NCI-H1930 (cell line): ENCODE measurements at places on chromosomes 7 and 10.
A peak's percentile ranks its signal among the peaks of the same experiment; 100 is the strongest.

GRCh38 chr10:5604961-5605360 lies 61.4 kb downstream of the ASB13 start:
- no peak for DNase-seq

DNA sequence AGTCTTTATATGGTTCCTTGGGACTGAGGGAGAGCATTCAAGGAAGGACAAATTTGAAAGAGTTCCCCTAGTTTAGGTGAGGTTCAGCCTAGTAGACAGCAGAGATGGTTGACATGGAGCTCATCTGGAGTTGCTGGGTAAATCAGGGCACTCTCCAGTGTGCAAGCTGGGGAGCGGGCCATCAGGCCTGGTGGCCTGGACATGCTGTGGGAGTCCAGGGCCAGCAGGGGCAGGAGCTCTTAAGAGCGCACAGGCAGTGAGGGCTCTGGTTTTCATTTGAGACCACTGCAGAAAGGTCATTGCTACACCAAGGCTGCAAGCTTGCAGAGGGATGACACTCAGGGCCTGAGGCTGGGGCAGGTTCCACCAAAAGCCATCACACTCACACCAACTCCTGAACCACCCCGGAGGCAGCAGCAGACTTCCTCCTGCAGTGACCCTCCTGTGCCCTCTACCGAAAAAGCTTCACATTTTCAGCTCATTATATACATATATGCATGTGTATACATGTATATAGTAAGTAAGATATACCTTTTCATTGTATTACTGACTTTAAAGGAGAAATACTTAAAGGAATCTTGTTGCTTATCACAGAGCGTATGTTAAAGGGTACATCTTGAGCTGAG lies 39.5 kb downstream of the STEAP1B start:
- DNase-seq: no peak

GRCh38 chr7:129530795-129531391 lies 28.6 kb downstream of the SMKR1 start:
- no peak for DNase-seq

DNA sequence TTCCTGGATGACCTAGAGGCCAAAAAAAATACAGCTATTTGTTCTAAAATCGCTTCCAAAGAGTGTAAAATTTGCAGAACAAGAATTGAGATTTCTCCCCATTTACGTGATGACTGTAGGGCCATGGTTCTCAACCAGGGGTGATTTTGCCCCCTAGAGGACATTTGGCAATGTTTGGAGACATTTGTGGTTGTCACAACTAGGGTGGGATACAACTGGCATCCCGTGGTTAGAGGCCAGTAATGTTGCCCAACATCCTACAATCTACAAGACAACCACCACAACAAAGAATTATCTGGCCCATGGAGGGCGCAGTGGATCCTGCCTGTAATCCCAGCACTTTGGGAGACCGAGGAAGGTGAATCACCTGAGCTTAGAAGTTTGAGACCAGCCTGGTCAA lies 22.8 kb upstream of the MALSU1 start:
- no peak for DNase-seq

DNA sequence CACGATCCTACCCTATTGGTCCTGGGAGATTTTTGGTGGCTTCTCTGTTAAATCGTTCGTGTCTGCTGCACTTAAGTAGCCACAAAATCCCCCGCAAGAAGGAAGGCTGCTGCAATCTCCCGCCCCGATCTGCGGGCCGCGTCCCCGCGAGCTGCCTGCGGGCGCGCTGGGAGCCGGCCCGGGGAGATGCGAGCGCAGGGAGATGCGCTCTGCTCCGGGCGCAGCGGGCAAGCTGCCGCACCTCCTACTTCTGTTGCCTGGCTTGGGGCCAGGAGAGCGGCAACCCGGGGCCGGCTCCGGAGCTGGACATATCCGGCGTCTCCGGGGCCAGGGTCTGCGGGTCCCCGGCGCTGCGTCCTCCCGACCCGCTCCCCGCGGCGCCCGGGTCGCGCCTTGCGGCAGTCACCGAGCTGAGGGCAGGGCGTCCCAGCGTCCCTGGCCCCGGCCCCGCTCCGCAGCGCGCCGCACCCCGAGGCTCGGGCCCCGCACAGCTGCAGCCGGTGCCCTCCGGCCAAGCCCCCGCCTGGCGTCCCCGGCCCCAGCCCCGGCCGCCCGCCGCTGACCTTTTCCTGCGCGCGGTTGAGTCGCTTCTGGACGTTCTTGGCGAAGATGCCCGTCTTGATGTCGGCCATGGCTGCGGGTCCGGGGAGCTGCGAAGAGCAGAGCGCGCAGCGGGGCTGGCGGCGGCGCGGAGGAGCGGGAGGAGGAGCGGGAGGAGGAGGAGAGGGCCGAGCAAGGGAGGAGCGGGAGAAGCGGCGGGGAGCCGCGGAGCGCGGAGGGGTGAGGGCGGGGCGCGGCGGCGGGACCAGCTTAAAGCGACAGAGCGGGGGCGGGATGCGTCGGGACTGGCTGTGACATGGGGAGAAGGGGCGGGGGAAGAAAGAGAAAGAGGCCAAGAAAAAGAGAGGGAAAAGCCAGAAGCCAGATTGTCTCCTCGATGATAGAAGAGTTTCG lies at the start of gene AMPH:
AMPH (minus strand) TSS at position 654 of the 954 bp plus-strand sequence; CDS start at position 632, 22 bp downstream.
- peak; percentile 5 for DNase-seq

- DNase-seq: no peak
Observed at GRCh38 chr7:138195151-138195571, 118.9 kb downstream of the AKR1D1 start.

GRCh38 chr10:132452651-132453469 lies 55.9 kb downstream of the PWWP2B start:
- DNase-seq: peak; percentile 55

- no peak for DNase-seq
Observed at GRCh38 chr7:54560723-54561122, 18.5 kb downstream of the VSTM2A start.

DNA sequence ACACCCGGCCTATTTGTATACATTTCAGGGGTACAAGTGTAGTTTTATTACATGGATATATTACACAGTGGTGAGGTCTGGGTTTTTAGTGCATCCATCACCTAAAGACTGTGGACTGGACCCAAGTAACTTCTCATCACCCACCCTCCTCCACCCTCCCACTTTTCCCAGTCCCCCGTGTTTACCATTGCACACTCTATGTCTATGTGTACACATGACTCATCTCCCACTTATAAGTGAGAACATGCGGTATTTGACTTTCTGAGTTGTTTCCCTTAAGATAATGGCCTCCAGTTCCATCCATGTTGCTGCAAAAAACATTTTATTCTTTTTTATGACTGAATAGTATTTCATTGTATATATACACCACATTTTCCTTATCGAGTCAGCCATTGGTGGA lies 98.9 kb upstream of the WAC start:
- DNase-seq: no peak

DNA sequence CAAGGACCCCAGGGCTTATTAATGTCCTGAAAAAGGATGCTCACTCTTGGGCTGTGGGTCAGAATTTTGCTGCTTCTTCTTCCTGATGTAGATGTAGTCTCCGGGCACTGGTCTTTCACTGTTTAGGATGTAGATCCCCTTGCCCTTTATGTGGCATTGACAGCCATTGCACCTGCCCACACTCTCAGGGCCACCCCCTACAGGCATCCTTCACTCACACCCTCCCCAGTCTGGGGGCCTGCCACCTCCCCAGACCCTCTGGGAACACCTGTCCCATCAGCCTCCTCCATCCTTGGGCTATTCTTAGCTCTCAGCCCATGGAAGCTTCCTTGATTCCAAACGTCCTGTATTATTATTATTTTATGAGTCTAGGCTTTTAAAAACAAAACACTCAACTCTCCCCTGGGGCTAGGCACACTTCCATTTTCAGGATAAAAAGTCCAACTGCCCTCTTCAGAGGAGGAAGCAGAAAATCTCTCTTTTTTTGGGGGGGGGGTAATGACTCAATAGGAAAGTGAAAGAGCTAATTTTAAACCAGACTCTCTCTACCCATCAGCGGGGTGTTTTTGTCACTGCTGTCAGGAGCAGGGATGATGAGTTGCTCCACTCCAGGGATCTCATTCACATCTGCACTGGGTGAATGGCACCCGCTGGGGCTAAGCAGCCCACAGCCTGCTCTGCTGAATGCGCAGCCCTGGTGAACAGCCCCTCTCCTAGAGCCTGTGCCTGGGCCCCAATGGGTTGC lies 11.5 kb upstream of the KLRG2 start:
- DNase-seq: no peak

- DNase-seq: no peak
Observed at GRCh38 chr7:141956084-141956483, 9.3 kb upstream of the CLEC5A start.

DNA sequence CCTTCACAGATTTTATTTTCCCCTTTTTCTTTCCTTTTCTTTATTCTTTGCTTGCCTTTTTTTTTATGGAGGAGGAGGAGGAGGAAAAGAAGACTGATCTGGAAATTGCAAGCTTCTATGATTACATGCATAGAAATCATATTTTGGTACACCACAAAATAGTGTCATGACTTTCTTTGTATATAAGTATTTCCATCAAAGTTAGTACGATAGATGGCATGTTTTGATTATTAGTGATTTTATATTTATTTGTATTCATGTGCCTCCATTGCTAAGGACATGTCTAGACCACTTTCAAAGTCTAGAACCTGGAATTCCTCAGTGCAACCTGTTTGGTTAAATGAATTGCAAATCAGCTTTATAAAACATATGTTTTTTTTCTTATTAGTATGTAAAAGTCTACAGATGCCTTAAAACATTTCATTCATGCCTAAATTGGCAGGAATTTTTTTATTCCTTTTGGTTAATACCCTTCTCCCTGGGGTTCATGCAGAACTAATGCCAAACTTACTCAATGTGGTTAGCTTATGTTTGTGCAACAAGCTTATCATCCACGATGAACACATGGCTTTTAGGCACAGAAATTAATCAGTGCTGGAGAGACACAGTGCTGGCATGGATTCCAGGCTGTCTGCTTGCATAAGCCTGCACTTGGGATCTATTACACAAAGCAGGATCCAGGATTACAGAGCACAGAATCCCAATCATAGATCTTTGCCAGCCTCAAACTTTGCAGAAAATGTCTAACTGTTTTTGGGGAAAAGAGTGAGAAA lies 213.1 kb downstream of the CHRM2 start:
- no peak for DNase-seq

GRCh38 chr10:122648599-122649428 lies 50.8 kb downstream of the C10orf120 start:
- peak; percentile 29 for DNase-seq

DNA sequence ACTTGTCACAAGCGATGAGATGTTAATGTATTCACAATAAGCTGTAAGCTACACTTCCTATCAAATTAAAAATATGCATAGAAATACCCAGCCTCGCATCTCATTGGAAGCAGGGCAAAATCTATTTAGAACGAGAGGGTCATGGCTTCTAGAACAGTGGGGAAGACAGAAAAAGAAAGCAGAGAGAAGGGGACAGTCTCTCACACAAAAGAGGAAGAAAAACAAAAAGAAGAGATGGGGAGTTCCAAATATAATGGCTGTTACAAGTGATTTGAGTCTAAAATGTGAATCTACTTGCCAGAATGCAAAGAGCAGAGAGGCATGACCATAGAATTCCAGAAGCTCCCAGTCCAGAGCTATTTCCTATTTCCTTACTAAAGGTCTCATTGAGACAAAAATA lies 13.8 kb downstream of the LRRN3 start:
- no peak for DNase-seq

DNA sequence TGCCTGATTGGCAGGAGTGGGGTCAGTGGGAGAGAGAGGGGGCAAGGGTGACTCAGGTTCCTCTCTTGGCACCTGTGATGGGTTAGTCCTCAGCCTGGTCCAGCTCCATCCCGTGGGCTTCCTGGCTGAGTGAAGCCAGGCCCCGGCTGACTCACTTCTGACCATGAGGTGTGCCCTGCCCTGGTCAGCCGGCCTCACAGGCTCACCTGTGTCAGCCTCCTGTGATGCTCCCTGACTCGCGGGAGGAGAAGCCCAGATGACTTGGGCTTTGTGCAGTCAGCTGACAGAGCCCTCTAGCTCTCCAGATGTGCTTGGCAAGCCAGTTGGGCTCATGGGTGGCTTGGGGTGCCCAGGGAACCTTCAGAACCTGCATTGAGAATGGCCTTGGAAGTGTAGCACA lies 16.0 kb upstream of the PPIF start:
- DNase-seq: no peak

- DNase-seq: no peak
Observed at GRCh38 chr10:35011771-35012191, 78.4 kb downstream of the CUL2 start.

GRCh38 chr7:154419344-154419743 lies 367.1 kb downstream of the DPP6 start:
- no peak for DNase-seq

DNA sequence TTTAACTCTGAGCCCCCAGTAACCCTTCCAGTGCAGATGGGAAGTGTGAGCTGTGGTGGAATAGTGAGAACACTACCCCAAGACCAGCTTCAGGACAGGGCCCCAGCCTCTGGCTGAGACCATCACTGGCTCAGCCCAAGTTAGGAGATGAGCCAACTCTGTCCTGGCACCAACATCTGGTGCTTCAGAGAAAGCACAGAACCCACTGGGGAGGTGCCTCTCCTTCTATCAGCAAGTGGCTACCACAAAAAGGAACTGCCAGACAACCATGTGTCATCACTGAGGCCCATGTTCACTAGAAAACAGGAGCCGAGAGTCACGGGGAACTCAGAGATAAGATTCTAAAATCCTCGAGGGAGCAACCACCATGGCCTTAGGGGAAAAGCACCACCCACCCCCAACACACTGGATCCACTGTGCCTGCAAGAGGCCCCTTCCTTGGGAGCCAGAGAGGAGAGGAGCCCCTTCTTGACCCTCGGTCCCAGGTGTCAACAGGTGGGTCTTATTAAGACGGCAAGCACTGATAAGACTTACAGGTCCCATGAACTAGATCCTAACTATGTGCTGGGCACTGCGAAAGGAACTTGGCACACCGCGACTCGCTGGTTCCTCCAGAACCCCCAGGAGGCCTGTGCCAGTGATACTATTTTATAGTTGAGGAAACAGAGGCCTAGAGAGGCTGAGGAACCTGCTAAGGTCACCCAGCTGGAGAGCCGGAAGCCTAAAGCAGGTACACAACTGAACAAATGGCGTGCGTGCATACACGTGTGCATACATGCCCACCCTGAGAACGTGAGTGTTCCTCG lies 102.7 kb downstream of the FAM53B start:
- DNase-seq: no peak
